ENCODE measurements at places on chromosomes 1 and 21.

DNA sequence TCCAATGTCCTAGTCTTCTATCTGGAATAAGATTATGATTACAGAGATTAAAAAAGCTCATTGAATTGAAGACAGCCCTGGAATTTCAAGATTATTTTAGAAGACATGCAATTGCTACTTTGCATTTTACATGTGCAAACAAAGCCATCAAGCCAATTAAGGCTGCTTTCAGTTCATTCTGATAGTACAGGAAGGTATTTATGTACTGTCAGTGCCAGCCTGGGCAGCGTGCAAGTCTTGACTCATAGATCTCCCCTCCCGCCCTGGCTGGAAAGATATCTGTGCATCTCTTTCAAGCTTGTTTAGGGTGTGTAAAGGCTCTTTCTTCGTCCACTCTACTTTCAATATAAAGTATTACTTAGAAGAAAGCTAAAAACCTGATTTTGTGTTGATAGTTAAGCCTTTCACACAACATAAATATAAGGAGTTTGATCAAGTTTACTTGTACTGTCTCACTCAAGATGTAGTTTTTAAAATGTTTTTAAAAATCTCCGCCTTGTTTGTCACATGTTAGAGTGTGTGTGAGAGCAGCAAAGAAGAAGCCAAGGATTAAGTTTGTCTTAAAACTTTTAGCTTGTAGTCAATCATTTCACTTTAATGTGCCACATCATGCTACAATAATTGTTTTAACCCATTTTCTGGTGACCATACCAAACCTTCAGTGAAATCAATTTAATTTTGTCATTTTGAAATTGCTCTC, 13.6 kb upstream of the LYPLAL1 start:
- DNase-seq: no peak

- no peak for DNase-seq
Observed at GRCh38 chr1:47340227-47340626, 6.6 kb downstream of the CMPK1 start.

DNA sequence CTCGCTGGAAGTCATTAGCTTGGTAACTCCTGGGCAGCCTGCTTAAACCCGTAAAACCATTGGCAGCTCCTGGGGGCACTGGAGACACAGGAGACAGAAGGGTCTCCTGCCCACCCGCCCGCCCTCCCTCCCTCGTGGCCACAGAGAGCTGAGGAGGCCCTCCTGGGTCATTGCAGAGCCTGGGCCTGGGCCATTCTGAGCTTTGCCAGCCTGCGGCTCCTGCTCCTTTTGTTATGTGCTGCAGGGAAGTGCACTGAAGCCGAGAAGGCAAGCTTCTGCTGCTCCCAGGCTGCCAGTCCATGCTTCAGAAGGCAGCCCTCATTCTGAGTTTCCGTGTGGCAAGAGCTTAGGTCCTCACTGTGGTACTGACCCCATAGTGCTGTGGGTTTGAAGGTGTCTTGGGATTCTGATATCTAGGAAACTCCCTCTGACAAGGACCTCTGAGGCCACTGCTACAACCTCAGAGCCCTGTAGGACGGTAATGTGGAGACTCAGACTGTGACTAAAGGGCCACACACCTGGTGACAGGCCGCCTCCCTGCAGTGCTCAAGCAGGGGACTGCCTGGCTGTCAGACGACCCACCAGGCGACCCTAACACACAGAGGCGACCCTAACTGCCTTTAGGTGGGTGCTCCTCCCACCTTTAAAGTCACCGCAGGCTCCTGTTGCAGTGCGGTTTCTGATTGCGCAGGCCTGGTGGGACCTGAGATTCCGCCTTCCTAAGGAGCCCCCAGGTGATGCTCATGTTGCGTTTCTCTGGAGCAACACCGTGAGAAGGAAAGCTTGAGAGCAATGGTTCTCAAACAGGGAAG, 118.7 kb downstream of the IER5 start:
- no peak for DNase-seq

DNA sequence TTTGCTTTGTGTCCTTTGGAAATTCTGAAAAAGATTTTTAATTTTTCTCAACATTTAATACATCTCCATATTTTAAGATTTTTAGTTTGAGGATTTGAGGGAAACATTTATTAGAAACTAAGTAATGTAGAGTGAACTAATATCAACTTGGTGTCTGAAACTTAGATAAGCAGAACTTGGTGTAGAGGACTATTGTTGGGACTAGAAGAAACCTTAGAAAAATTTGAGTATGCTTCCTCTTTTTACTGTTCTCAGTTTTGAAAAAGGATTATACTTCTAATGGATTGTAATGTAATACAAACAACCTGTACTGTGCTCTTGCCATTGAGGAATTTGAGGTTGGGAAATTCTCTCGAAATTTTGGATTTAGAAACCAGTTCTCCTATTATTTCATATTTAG, 2.4 kb downstream of the FNBP1L start:
- no peak for DNase-seq

- DNase-seq: no peak
Observed at GRCh38 chr1:11735531-11735853, 444 bp upstream of the AGTRAP start.

- no peak for DNase-seq
Observed at GRCh38 chr1:57348921-57349320, 74.9 kb downstream of the DAB1 start.

DNA sequence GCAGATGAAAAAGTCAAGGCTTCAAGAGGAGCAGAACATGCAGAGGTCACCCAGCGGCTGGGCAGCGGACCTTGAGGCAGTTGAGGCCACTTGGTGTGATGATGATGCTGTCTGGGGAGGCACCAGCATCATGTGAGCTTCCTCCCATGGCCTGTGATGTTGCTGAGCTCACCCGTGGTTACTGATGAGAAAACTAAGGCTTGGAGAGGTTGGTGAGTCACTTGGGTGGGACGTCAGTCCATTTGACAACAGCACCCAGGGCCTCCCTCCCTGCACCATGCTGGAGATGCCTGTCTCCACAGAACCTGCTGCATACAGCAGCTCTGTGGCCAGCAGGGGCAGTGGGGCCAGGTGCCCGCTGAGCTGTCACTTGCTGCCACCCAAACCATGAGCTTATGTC, 146.8 kb downstream of the NPHP4 start:
- DNase-seq: no peak

- no peak for DNase-seq
Observed at GRCh38 chr1:183933528-183934179, 103.9 kb downstream of the COLGALT2 start.

DNA sequence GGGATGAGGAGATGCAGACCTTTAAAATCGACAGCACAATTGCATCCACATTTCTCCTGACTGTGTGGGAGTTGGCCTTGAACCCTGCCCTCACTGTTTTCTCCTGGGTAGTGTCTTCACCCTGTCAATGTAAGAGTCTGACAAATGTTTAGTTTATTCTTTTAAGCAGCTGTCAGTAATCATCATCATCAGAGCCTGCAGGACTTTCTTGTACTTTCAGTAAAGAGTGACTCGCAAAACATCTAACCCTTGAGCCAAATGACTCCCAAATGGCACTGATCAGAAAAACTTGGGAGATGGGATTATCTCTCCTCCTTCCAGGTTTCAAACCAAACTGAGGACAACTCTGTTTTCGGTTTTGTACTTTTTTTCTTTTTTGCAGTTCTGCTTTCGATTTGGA, 460.2 kb downstream of the KIF26B start:
- no peak for DNase-seq

DNA sequence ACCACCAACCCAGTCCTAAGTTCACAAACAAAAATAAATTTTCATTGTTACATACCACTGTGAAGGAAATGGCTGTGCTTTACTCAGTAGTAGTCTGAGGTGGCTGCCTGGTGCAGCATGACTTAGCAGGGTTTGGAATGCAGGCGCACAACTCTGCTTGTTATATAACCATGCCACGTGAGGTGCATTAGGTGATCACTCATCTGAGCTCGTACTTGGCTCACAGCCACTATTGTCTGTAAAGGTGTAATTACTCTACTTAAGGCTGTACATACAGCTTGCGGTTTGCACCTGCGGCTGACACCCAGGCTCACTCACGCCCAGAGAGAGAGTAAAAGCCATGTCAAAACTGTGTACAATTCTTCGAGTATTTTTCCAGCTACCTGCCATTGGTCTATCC, 599.4 kb downstream of the LTN1 start:
- no peak for DNase-seq

GRCh38 chr1:151501474-151501873, 9.7 kb upstream of the CGN start:
- DNase-seq: no peak

GRCh38 chr1:38586993-38587646, 272.5 kb downstream of the RRAGC start:
- no peak for DNase-seq

GRCh38 chr21:29449306-29449950, 150.7 kb downstream of the BACH1 start:
- no peak for DNase-seq

DNA sequence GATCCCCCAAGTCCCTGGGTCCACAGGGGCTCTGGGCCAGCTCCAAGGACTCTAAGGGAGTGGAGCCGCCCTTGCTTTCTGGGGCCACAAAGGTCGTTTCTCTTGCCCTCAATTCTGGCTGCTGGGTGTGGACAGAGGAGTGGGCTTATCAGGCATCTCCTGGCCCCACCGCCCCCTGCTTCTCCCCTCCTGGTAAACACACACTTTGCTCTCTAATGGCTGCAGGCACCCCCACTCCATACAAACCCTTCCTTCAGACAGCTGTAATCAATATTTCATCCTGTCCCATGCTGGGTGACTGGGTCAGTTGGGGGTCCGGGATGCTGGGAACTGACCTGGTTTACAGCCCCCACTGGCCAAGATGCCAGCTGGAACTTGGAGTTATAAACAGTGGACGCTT, 67.5 kb downstream of the PRDM16 start:
- no peak for DNase-seq

DNA sequence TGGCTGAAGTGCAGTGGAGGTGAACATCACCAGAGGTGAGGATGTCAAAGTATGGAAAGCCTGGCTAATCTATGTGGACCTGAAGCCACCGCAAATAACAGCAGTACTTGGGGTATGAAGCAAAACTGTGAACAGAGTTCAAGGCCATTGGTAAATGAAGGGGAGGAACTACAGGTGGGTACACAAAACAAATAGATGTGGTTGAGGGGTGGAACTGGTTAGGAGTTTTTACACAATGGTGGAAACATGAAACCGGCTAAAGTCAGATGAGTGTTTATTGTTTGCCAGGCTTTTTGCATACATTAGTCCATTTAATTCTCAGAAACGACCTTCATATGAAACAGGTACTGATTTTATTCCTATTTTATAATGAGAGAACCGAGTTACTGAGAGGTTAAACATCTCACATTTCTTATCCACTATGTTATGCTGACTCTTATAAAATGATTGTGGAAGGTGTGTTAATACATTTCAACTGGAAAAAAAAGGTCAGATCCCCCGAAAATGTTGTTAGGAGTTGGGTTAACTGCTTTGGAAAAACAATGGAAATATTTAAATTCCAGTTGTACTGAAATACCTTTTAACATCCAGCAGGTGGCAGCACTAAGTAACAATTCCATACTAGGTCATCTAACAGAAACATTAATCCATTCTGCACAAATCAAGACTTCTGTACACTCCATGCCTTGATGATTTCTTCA, 44.3 kb upstream of the GTF2B start:
- no peak for DNase-seq

DNA sequence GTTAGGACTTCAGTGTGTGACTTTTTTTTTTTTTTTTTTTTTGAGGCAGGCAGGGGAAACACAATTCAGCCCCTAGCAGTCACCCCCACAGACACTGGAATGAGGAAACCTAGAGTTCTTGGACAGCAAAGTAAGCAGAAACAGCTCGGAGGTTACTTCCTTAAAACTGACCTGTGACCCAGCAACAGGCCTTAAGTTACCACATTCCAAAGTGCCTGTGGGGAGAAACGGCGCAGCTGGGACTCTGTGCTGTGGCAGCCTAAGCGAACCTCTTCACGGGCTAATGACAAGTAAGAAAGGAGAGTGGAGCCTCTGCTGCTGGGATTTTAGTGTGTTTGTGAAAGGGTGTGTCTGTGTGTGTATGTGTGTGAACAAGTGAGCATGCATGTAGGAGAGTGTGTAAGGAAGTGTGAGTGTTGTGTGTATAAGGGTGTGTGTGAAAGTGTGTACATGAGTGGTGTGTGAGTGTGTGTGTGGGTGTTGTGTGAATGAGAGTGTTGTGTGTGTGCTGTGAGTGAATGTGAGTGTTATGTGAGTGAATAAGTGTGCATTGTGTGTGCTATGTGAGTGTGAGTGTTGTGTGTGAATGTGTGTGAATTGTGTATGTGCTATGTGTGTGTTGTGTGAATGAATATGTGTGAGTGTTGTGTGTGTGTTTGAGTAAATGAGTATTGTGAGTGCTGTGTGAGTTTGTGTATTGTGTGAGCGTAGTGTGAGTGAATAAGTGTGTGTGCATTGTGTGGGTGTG, 180.8 kb downstream of the BRINP2 start:
- no peak for DNase-seq

- DNase-seq: no peak
Observed at GRCh38 chr1:200965111-200965805, 58.3 kb downstream of the KIF21B start.

DNA sequence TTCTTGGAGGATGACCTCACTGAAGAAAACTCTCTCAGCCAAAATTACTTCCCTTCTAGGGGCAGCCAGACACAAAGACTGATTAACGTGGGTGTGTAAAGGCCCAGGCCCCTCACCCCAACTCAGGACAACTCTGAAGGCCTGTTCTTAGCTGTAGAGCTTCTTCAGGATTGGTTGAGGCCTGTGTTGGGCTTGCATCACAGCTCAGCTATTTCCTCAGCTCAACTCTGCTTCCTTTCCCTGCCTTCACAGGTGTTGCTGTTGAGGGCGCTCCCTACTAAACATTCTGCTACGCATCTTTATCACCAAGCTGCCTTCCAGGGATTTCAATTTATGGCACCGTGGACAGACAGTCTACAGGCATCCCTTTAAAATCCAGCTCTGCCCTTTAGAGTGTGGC, 36.8 kb downstream of the MAB21L3 start:
- DNase-seq: no peak

DNA sequence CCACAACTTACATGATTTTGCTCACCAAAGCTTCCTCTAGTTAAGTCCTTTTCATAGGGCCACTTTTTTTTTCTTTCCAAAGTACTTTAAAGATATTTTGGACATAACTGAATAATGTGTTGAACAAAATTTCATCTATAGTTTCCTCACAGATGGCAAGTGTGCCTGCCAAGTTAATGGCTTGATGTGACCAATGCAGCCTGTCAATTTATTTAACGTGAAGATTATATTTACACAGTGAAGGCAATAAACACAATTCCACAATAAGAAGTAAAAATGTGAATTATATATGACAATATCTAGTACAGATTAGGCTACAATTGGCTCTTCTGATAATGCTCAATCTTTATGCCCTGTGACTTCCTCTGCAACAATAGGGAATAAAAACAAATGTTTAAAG, 18.0 kb downstream of the CLCA2 start:
- DNase-seq: no peak

DNA sequence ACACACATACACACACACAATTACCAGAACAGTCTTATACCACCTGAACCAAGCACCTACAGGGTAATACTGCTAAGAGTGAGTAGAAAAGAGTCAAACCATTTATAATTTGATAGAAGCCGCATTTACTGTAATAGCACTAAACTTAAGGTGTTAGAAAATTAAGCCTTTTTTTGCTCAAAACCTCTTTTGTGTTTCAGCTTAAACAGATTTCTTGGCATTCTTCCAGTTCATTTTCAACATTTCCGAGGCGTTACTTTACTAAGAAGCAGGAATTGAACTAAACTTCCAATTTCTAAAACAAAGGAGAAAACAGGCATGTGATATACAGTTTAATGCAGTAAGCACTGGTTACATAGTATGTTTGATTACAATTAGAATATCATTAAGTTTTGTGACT, 387.2 kb downstream of the NCAM2 start:
- no peak for DNase-seq

GRCh38 chr1:7770669-7770996, 463 bp upstream of the VAMP3 start:
- no peak for DNase-seq

All from omental fat pad (tissue), 4 donors.